Cardiac muscle cell (in vitro differentiated cells and primary cell): ENCODE measurements at places on chromosomes 2 and 18. TPM values are rescaled to one million over a fixed set of nuclear protein-coding genes. Genes with fewer than 3 reads are reported as not detected.

- no peak overlapping the region for H3K4me3 ChIP-seq
- no peak overlapping the region for H3K27ac ChIP-seq
- H3K36me3 ChIP-seq, result no peaks in the 10 kb centered on the region
Measured at GRCh38 chr2:222448748-222449181, 24.4 kb downstream of the SGPP2 start.

DNA sequence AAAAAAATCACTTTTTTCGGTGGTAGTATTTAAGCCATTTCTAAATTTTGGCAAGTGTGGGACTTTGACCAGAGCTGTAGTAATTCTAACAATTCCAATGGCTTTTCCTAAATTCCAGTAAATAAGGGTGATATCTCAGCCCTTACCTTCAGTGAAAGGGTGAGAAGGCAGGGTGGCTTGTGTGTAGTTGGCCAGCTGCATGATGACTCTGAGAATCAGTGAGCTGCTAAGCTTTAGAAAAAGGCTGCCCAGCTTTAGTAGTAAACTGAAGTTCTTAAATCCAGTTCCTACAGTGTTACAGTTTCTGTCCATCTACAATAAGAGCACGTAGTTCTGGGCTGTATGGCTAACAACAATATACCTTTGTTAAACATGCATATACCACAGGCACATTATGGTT, 42.0 kb downstream of the OXER1 start:
- H3K4me1 ChIP-seq, result peaks cover 14% of the 10 kb centered on the region
- H3K27me3 ChIP-seq, result no peaks in the 10 kb centered on the region
- peak overlapping the region; percentile 68 for H3K27ac ChIP-seq
- DNase-seq, result no peak

DNA sequence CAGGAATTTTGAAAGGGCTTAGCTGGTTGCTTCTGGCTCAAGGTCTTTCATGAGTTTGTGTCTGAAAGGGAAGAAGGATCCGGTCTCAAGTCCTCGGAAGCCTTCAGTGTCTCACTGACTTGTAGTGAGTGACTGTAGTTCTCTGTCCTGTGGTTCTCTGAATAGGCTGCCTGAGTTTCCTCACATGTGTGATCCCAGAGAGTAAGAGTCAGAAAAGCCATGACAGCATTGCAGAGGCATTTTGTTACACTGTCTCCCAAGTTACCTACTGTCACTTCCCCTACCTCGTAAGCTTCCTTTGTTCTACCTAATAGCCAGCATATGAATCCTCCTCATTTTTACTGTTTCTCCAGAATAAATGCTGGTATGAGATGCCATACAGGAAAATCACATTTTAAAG, 709.1 kb upstream of the CHAC2 start:
- no peak overlapping the region for H3K4me3 ChIP-seq
- H3K36me3 ChIP-seq, result no peaks in the 10 kb centered on the region
- peak overlapping the region; percentile 49 for H3K27ac ChIP-seq
- no peaks in the 10 kb centered on the region for H3K27me3 ChIP-seq
- peak; percentile 25 for DNase-seq

- H3K4me1 ChIP-seq, result no peaks in the 10 kb centered on the region
- no peak overlapping the region for H3K27ac ChIP-seq
- no peaks in the 10 kb centered on the region for H3K36me3 ChIP-seq
- H3K27me3 ChIP-seq, result no peaks in the 10 kb centered on the region
- no peak overlapping the region for H3K4me3 ChIP-seq
Measured at GRCh38 chr18:44715842-44716241, 35.2 kb downstream of the SETBP1 start.

DNA sequence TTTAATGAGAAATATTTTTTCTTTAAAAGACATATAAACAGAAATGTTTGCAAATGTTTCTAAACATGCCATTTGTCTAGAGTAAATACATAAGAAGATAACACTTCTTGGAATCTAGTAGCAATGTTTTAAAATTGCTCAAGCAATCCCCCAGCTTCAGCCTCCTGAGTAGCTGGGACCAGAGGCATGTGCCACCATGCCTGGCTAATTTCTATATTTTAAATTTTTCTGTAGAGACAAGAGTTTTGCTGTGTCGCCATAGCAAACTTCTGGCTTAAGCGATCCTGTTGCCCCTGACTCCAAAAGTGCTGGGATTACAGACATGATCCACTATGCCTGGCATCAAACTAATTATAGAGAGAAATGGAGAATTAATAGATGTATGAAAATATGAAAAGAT, 14.6 kb upstream of the MBD2 start:
- no peaks in the 10 kb centered on the region for H3K4me1 ChIP-seq
- H3K27me3 ChIP-seq, result no peaks in the 10 kb centered on the region
- H3K4me3 ChIP-seq, result no peak overlapping the region
- H3K36me3 ChIP-seq, result no peaks in the 10 kb centered on the region
- H3K27ac ChIP-seq, result no peak overlapping the region

Gene ARHGAP25
- 3.0 and 7.7 TPM in 2 replicates for total RNA-seq

Gene ONECUT2
- 0.03 and 0.04 TPM in 2 replicates for total RNA-seq

Gene EVA1A
- total RNA-seq, result 0.51 and 0.53 TPM in 2 replicates

DNA sequence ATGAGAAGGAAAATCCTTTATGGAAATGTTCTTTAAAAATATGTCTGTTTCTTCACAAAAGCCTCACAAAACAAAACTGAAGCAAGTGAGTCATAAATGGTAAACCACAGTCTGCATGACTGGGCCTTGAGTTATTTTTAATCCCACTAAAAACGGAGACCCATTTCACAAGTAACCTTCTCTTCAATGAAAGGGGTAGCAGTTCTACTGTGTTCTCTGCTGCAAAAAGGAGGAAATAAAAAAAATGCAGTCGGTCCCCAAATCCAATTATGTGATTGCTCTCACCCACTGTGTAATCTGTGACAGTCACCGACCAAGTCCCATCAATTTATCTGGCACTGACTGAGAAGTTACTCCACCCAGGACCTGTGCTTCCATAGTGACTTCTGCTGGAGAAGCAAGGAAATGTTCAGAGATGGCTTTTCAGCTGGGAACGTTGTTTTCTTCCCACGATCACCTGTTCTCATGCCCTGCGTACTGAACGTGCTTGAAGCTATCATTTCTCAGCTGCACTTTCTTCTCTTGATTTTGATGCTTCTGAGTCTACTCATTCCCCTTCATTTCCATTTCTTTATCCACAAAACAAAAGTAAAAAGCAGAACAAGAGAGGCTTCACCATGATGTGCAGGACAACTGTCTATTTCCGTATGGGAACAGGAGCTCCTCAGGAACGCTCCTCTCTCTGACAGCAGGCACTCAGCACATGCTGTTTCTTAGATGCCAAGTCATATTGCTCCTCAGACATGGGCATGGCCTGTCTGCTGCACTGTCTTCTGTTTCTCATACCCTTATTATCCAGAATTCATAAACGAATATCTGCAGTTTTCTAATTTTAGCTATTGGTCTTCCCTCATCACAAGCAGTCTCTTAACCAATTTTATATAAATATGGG, 80.0 kb upstream of the TMEM200C start:
- no peaks in the 10 kb centered on the region for H3K27me3 ChIP-seq
- H3K4me3 ChIP-seq, result no peak overlapping the region
- H3K4me1 ChIP-seq, result peaks cover 2% of the 10 kb centered on the region
- no peak for DNase-seq
- no peak overlapping the region for H3K27ac ChIP-seq
- H3K36me3 ChIP-seq, result no peaks in the 10 kb centered on the region

GRCh38 chr18:934518-935133, 30.0 kb downstream of the ADCYAP1 start:
- no peak for DNase-seq
- no peak overlapping the region for H3K27ac ChIP-seq
- H3K4me1 ChIP-seq, result no peaks in the 10 kb centered on the region
- no peaks in the 10 kb centered on the region for H3K36me3 ChIP-seq
- no peak overlapping the region for H3K4me3 ChIP-seq

Gene DPYSL5
- total RNA-seq, result 4.1 and 4.5 TPM in 2 replicates

DNA sequence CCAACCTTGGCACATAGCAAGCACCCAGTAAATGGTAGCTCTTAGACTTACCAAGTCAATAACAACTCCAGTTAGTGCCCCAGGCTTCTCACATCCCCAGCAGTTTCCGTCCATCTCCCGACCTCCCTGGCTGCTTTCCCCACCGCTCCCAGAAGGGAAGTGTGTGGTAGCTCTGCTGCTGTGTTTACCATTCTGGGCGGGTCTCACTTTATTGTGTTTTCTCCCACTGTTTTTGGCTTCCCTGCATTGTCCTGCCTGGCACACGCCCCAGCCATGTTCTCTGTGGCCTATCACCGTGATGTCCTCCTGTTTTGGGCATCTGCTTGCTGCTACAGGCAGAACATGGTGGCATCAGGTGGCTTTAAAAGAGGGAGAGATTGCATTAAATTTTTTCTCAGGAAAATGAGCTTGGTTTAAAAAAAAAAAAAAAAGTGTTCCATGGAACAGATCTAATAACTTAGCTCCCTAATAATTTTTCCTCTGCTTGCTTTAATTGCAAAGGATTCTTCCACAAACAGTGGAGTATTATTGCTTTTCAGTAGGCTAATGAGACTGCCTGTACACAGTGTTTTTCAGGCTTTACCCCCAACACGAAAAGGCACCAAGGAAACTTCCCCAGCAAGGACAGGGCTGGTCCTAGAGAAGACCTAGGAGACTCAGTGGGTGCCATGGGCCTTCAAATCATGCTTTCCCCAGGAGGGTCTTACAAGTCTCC, 8.0 kb upstream of the COX7A2L start:
- H3K27ac ChIP-seq, result peak overlapping the region; percentile 51
- H3K36me3 ChIP-seq, result no peaks in the 10 kb centered on the region
- H3K4me3 ChIP-seq, result no peak overlapping the region
- no peaks in the 10 kb centered on the region for H3K27me3 ChIP-seq
- DNase-seq, result no peak

Gene MATN3
- total RNA-seq, result 1.3 and 3.8 TPM in 2 replicates

Gene IL36B
- not detected in 2 replicates for total RNA-seq

GRCh38 chr18:59265974-59266369, 7.3 kb downstream of the RAX start:
- no peak for DNase-seq
- no peaks in the 10 kb centered on the region for H3K36me3 ChIP-seq
- H3K27ac ChIP-seq, result no peak overlapping the region
- H3K4me1 ChIP-seq, result no peaks in the 10 kb centered on the region
- H3K27me3 ChIP-seq, result peaks cover 86% of the 10 kb centered on the region

Gene GPAT2
- 1.5 and 3.5 TPM in 2 replicates for total RNA-seq

Gene TNS1
- total RNA-seq, result 44.3 and 45.0 TPM in 2 replicates

Gene FEV
- not detected in 2 replicates for total RNA-seq

DNA sequence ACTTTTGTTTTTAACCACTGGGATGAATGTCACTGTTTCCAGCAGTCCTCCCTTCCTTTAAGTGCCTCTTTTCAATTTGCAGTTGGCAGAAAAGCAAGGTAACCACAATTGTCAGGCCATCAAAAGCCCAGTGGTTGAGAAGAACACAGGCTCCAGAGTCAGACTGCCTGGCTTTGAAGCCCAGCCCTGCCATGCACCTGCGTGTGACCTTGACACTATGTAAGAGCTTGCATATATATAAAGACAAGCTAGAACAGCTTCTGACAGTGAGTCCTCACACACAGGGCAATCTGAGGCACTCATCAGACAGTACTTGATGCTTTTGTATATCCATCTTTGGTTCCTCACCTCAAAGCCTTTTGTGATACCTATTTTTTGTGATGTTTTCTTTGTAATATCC, 11.0 kb downstream of the CCBE1 start:
- no peak overlapping the region for H3K4me3 ChIP-seq
- no peak for DNase-seq
- no peak overlapping the region for H3K27ac ChIP-seq
- no peaks in the 10 kb centered on the region for H3K36me3 ChIP-seq
- no peaks in the 10 kb centered on the region for H3K4me1 ChIP-seq

Gene TEKT4
- total RNA-seq, result not detected in 2 replicates

- no peak overlapping the region for H3K27ac ChIP-seq
- no peaks in the 10 kb centered on the region for H3K27me3 ChIP-seq
- no peak overlapping the region for H3K4me3 ChIP-seq
- DNase-seq, result no peak
- no peaks in the 10 kb centered on the region for H3K36me3 ChIP-seq
Measured at GRCh38 chr2:64485331-64485730, 31.4 kb downstream of the LGALSL start.

DNA sequence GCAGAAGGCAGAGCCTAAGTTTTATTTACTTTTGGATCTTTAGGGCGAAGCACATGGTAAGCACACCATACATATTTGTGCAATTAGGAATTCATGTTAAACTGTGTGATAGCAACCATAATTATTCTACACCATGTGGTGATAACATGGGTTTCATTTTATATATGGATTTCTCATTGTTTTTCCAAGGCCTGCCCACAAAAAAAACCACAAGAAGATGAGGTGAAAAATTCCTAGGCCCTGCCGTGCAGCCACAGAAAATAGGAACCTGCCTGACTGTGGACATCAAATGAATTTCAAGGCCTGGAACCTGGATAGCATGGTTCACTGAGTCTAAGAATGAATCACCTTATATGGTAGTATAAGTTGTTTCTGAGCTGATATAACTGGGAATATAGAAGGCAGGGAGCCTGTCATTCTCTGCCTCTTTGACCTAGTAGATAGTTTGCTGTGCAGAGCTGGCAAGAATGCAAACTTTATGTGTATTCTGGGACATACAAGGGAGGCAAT, 22.4 kb upstream of the SSB start:
- no peaks in the 10 kb centered on the region for H3K36me3 ChIP-seq
- no peaks in the 10 kb centered on the region for H3K4me1 ChIP-seq
- H3K27ac ChIP-seq, result peak overlapping the region; percentile 65
- DNase-seq, result no peak
- no peaks in the 10 kb centered on the region for H3K27me3 ChIP-seq

DNA sequence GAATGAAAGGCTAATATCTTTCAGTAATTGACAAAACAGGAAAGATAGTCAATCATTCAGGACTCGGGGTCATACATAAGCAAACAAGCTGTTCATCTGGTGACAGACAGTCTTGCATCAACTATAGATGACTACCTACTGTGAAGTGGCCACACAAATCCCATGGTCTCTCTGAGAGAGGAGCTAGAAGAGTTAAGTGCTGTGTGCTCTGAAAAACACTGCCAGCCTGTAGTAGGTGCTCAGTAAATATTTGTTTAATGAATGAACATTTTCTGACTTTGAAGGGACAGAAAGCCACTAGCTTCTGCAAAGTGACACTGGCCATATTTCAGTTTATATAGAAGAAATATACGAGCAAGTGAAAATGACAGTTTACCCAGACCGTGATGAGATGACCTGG, 184.0 kb upstream of the CHAC2 start:
- H3K4me1 ChIP-seq, result peaks cover 4% of the 10 kb centered on the region
- DNase-seq, result no peak
- H3K27ac ChIP-seq, result no peak overlapping the region

Gene HOXD8
- total RNA-seq, result not detected in 2 replicates

GRCh38 chr18:42264497-42264896, 309.5 kb downstream of the PIK3C3 start:
- no peak for DNase-seq
- H3K4me3 ChIP-seq, result no peak overlapping the region
- no peaks in the 10 kb centered on the region for H3K36me3 ChIP-seq
- no peaks in the 10 kb centered on the region for H3K27me3 ChIP-seq

Gene KRTCAP3
- total RNA-seq, result 1.3 and 2.8 TPM in 2 replicates

Gene CABYR
- 0.99 and 1.7 TPM in 2 replicates for total RNA-seq
